ENCODE measurements at places on chromosomes 5 and 9.

DNA sequence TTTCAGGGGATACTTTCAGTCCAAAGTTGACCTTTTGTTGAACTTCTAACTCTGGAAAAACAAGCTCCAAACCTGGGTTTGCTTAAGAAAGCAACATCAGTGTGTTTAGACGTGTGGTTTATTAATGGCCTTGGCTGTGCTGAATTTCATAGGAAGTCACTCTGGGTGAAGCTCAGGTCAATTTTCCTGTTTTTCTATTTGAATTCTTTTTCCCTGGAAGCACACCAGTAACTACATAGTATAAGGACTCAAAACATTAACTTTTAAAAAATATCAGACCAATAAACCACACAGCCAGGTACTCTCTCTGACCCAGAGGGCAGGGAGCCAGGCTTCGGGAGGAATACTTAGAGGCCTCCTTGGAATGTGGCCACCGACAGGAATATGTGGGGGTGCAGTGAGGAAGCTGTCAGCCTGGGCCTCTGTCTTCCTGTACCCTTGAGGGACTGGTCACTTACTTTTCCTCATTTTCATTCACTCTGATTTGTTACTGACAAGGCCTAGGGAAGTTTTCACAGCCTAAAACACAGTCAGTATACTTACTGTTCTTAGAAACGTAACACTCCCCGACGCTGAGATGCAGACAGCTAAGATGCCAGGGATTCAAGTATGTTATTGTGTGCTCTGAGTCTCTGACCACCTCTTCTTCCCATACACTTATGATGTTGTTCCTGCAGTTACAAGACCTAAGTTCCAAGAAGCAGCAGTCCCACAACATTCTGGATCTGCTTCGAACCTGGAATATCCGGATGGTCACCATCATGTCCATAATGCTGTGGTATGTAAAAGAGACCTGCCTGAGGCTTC lies 18.9 kb downstream of the SLC22A5 start:
- H3K36me3 ChIP-seq: no peaks in the 10 kb centered on the region
- peak overlapping the region; percentile 92 for H3K27ac ChIP-seq
- H3K27me3 ChIP-seq: no peaks in the 10 kb centered on the region
- H3K4me3 ChIP-seq: peak overlapping the region; percentile 16

- no peak overlapping the region for H3K4me3 ChIP-seq
- H3K36me3 ChIP-seq: no peaks in the 10 kb centered on the region
- H3K4me1 ChIP-seq: peaks cover 40% of the 10 kb centered on the region
- H3K27ac ChIP-seq: peak overlapping the region; percentile 70
- no peaks in the 10 kb centered on the region for H3K27me3 ChIP-seq
Measured at GRCh38 chr9:26264709-26265601, 586.7 kb upstream of the TUSC1 start.

GRCh38 chr5:79612667-79613198 lies 492 bp downstream of the TENT2 start:
- H3K4me1 ChIP-seq: no peaks in the 10 kb centered on the region
- peak overlapping the region; percentile 88 for H3K4me3 ChIP-seq
- DNase-seq: no peak
- H3K27me3 ChIP-seq: no peaks in the 10 kb centered on the region
- peaks cover 2% of the 10 kb centered on the region for H3K36me3 ChIP-seq

DNA sequence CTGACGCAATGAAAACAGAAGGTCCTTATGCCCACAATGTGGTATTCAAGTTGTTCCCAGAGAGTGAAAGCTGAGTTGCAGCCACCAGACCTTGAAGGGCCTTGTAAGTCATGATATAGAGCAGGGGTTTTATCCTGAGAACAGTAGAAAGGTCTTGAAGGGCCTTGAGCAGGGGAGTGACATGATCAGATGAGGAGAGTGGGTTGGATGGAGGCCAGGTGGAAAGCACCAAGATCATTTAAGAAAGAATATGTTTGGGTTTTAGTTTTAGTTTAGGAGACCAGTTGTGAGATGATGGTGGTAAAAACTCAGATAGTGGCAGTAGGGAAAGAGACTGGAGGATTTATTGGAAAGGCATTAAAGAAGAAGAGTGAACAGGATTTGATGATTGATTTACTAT lies 5.9 kb downstream of the ITGA2 start:
- H3K27me3 ChIP-seq: no peaks in the 10 kb centered on the region
- H3K36me3 ChIP-seq: peaks cover 9% of the 10 kb centered on the region
- H3K4me3 ChIP-seq: no peak overlapping the region
- no peak overlapping the region for H3K27ac ChIP-seq
- H3K4me1 ChIP-seq: peaks cover 8% of the 10 kb centered on the region
- DNase-seq: no peak

- peaks cover 16% of the 10 kb centered on the region for H3K4me1 ChIP-seq
- no peaks in the 10 kb centered on the region for H3K27me3 ChIP-seq
- no peak overlapping the region for H3K4me3 ChIP-seq
- DNase-seq: no peak
Measured at GRCh38 chr5:138470322-138471051, 5.2 kb downstream of the EGR1 start.

DNA sequence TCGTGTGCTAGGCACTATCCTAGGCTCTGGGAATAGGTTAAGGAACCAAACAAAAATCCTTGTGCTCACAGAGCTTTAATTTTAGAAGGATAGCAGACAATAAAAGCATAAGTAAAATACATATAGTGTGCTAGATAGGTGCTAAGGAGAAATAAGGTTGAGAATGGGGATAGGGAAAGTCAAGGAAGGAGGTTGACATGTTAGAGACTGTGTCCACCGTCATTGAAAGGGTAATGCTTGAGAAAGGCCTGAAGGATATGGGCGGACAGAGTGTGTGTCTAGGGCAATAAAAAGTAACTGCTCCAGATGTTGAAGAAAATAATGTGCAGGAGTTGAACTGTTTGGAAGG lies 482 bp upstream of the TDRD7 start:
- H3K36me3 ChIP-seq: no peaks in the 10 kb centered on the region
- no peak overlapping the region for H3K27ac ChIP-seq
- H3K4me3 ChIP-seq: peak overlapping the region; percentile 60
- no peak for DNase-seq
- no peaks in the 10 kb centered on the region for H3K4me1 ChIP-seq
- H3K27me3 ChIP-seq: peaks cover 14% of the 10 kb centered on the region

GRCh38 chr9:8961186-8961851 lies 1161.7 kb upstream of the DMAC1 start:
- no peak overlapping the region for H3K4me3 ChIP-seq
- no peaks in the 10 kb centered on the region for H3K36me3 ChIP-seq
- H3K27ac ChIP-seq: no peak overlapping the region
- no peaks in the 10 kb centered on the region for H3K4me1 ChIP-seq

- no peaks in the 10 kb centered on the region for H3K27me3 ChIP-seq
- H3K36me3 ChIP-seq: peaks cover 13% of the 10 kb centered on the region
- H3K27ac ChIP-seq: peak overlapping the region; percentile 82
- peak overlapping the region; percentile 84 for H3K4me3 ChIP-seq
Measured at GRCh38 chr5:173327084-173327947, 898 bp downstream of the STC2 start.

- peak; percentile 37 for DNase-seq
- no peak overlapping the region for H3K4me3 ChIP-seq
- H3K27ac ChIP-seq: no peak overlapping the region
- no peaks in the 10 kb centered on the region for H3K27me3 ChIP-seq
- no peaks in the 10 kb centered on the region for H3K4me1 ChIP-seq
- no peaks in the 10 kb centered on the region for H3K36me3 ChIP-seq
Measured at GRCh38 chr5:60340965-60341471, 358.9 kb downstream of the DEPDC1B start.

- H3K27ac ChIP-seq: no peak overlapping the region
- no peaks in the 10 kb centered on the region for H3K36me3 ChIP-seq
- no peaks in the 10 kb centered on the region for H3K27me3 ChIP-seq
- DNase-seq: no peak
Measured at GRCh38 chr9:31146485-31147166, 1237.8 kb upstream of the ACO1 start.

DNA sequence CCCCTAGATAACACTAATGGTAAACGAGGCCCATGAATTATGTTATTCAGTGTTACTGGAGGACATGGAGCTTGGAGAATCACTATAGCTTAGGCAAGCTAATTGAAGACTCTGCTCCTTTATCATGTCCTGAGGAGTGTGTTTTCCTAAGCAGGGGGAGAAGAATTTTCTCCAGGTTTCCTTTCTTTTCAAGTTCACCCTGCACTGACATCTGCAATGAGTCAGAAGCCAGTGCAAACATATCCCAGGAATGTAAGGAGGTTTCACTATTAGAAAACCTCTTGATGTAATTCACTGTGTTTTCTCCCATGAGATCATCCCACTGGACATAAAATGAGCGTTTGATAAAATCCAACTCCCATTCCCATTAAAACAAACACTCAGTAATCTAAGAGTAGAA lies 75.6 kb downstream of the DMRT2 start:
- H3K36me3 ChIP-seq: no peaks in the 10 kb centered on the region
- H3K4me1 ChIP-seq: no peaks in the 10 kb centered on the region
- DNase-seq: peak; percentile 10
- no peaks in the 10 kb centered on the region for H3K27me3 ChIP-seq

DNA sequence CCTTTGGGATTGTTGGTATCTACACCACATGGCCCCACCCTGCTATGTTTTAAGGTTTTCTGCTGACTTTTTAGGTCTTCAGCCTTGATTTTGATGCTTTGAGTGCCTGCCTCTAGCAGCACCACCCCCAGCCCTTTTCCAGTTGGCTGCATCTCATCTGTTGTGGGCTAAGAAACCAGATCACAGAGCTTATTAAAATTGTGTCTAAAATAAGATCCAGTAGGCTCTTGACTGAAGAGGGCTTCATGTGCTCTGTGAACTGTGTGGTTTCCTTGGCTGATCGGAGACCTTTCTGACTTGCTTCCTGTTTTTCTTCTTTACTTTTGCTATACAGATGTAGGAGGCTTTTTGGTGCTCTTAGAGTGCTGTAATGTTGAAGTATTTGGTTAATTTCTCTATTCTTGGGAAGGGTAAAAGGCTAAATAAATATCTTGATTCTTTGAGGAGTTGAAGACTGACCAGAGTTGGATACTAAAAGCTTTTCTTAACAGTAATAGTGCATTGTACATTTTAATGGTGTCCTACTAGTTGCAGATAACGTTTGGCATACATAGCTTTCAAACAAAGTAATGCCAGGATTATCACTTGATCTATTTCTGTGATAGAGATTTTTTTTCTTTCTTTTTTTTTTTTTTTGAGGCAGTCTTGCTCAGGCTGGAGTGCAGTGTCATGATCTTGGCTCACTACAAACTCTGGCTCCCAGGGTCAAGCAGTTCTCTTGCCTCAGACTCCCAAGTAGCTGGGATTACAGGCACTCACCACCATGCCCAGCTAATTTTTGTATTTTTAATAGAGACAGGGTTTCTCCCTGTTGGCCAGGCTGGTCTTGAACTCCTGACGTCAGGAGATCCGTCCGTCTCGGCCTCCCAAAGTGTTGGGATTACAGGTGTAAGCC lies 4.5 kb downstream of the UBE2D2 start:
- H3K4me3 ChIP-seq: peak overlapping the region; percentile 18
- peaks cover 3% of the 10 kb centered on the region for H3K36me3 ChIP-seq
- H3K27ac ChIP-seq: no peak overlapping the region
- peak; percentile 68 for DNase-seq
